Heart right ventricle (tissue), 16 donors: ENCODE measurements at places on chromosomes 3 and 15. TPM values are rescaled to one million over a fixed set of nuclear protein-coding genes. Genes with fewer than 3 reads are reported as not detected.
A peak's percentile ranks its signal among the peaks of the same experiment; 100 is the strongest.

DNA sequence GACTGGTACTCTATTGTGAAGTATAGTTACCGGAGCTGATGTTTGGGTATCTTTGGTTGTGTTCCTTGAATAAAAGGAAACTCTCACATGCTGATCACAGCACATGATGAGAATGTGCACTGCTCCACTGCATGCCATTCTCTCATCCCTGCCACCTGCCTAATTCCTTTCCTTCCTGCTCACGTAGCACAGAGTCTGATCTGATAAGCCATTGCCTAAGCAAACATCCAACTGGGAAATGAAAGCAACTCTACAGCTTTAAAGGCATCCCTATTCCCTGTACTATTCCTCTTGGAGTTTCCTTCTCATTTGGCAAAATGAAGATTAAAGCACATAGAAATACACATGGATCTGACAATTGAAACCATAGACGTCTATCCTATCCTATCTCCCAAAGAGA, 359.8 kb downstream of the C3orf38 start:
- DNase-seq, result no peak

GOLGA8H gene
- polyA plus RNA-seq, result 0.32 TPM

- DNase-seq, result no peak
Measured at GRCh38 chr3:43296565-43296964, 10.2 kb downstream of the SNRK start.

DNA sequence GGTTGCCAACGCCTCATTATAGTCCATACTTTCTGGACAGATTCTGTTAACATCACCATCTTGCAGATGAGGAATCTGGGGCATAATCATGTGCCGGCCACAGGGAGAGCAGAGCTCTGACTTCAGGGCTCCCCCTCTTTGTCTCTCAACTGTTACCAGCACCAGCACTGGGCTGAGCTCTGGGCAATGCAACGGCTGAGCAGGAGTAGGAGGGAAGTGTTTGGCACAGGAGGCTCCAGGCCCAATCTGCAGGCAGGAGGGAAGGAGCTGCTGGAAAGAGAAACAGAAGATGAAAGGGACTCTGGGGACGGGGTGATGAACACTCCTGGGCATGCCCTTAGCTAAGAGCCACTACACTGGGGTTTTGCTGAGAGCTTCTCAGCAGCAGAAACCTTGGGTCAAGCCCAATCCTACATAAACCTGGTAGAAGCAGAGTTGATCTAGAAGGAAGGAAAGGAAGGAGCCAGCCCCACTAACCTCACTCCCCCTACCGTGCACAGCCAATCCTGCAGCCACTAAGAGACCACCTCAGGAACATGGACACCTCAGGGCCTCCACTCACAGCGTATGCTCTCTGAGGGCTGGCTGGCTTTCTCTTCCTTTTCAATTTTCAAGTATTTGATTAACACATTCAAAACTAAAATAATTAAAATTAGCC, 73.1 kb upstream of the SPATA12 start:
- no peak for DNase-seq

DNA sequence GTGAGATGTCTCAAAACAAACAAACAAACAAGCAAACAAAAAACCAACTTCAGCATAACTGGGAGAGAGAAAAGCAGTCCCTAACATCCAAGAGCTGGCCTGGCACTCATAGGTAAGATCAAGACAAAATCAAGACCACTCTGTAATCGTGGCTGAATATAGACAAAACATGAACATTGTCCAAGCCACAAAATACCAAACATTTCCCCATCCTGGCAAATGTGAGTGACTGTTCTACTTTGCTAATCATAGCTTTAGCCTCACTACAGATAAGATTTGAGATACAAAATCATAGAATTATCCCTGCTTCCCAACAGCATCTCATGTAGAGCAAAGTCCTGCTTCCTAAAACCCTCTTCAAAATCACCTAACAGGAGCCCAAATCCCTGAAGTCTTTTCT, 116.7 kb upstream of the PRTG start:
- no peak for DNase-seq

DNA sequence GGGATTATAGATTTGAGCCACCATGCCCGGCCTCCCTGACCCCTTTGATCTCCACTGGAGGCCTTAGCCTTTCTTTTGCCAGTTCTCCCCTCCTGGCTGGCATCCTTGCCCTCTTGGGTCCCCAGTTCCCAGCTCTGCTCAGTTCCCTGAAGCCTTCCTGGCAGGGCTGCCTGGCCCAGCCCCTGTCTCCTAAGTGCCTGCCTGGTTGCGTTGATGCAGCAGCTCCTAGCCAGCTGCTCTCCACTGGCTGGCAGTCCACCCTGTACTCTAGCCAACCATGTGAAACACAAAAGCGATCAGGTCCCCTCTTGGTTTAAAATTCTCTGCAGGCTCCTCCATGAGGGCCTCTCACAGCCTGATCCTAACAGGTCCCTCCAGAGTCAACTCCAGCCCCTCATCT, 184.7 kb downstream of the RAB11A start:
- peak; percentile 54 for DNase-seq

TMC3 gene
- polyA plus RNA-seq, result not detected

GRCh38 chr15:34512628-34513027, 70.8 kb downstream of the GOLGA8B start:
- no peak for DNase-seq

ALS2CL gene
- 15.6 TPM for polyA plus RNA-seq

GRCh38 chr3:50617096-50617791, at the start of gene MAPKAPK3:
TSS of gene MAPKAPK3 (plus strand) at chr3:50617151. CDS start at chr3:50617566, 415 bp downstream.
- peak; percentile 62 for DNase-seq

- no peak for DNase-seq
Measured at GRCh38 chr3:122077293-122078234, 22.4 kb downstream of the CD86 start.

- DNase-seq, result no peak
Measured at GRCh38 chr15:57102858-57103257, 184.4 kb downstream of the TCF12 start.

DNA sequence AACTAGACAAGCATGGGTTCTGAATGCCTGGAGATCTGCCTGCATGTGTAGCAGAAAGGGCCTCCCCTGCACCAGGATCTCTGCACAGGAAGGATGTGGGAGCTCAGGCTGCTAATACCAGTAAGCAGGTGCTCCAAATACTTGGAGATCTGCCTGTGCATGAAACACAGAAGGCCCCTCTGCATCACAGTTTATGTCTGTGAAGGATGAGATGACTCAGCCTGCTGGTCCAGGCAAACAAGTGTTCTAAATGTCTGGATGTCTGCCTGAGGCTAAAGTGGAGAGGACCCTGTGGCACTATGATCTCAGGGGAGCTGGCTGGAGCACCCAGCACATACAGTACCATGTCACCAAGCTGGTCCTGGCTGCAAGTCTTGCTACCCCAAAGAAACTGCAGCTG, 678.8 kb downstream of the MCTP2 start:
- DNase-seq, result no peak

DNA sequence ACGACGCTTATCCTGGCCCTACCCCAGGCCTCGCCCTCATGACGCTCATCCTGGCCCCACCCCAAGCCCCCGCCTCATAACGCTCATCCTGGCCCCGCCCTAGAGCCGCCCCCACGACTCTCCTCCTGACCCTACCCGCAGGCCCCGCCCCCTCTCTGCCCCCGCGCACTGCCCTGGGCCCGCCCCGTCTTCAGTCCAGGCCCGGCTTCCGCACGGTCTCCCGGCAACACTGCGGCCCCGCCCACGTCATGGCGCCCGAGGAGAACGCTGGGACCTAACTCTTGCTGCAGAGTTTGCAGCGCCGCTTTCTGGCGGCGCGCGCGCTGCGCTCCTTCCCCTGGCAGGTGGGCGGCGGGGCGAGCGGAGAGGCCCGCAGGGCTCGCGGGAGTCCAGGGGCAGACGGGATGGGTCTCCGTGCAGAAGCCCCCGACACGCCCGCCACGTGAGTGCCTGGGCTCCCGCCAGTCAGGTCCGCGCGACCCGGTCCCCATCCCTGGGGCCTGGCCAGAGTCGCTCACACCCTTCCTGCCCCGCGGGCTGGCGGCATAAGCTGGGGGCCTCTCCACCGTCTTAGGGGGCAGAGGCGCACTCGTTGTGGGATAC, 52.5 kb upstream of the ROPN1B start:
- DNase-seq, result no peak

GRCh38 chr3:127287840-127288239, at the start of gene PRR20G:
TSS of gene PRR20G (minus strand) at chr3:127288046. CDS start at chr3:127287365, 681 bp downstream.
- no peak for DNase-seq

DNA sequence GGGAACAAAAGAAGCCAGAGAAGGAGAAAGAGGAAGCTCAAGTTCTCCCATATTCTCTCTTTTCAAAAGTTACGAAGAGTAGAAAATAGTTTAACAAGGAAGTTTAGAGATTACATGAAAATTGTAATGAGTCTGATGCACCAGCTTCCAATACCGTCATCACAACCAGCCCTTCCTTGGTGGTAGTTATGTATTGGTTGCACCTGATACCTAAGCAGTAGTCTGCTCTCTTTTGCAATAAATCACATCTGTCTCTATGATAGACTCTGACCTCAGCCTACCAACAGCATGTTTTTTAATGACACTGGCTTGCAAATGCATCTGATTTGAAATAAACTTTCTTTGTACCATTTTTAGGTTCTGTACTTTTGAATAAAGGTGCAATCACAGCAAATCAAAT, 575.8 kb downstream of the FHIT start:
- DNase-seq, result no peak

GRCh38 chr15:69319384-69320375, 21.0 kb downstream of the PAQR5 start:
- no peak for DNase-seq

TICRR gene
- 0.01 TPM for polyA plus RNA-seq

DNA sequence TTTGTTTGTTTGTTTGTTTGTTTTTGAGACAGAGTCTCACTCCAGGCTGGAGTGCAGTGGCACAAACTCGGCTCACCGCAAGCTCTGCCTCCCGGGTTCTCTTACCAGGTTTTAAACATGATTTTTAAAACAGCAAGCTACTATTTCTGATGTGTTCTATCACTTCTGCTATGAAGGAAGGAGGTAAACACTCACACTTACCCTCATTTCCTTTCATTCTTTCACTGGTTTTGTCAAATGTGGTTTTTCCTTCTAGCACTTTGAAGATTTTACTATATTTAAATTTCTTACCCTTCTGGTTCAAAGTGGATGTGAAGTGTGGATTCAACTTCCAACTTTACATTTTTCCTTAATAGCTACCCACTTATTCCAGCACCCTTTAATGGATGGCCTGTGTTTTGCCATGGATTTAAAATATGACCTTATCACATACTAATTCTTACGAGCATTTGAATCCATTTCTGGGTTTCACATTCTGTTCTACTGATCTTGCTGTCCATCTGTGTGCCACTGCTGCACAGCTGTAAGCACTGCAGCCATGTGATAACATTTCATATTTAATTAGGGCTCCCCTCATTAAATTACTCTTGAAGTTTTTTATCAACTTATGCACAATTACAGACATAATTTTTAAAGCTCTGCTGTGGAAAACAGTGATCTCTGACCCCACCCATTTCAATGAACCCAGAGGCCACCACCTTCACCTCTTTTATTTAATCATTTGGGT, 42.3 kb downstream of the TXNRD3 start:
- no peak for DNase-seq
